ENCODE measurements at places on chromosomes 5 and 9.

DNA sequence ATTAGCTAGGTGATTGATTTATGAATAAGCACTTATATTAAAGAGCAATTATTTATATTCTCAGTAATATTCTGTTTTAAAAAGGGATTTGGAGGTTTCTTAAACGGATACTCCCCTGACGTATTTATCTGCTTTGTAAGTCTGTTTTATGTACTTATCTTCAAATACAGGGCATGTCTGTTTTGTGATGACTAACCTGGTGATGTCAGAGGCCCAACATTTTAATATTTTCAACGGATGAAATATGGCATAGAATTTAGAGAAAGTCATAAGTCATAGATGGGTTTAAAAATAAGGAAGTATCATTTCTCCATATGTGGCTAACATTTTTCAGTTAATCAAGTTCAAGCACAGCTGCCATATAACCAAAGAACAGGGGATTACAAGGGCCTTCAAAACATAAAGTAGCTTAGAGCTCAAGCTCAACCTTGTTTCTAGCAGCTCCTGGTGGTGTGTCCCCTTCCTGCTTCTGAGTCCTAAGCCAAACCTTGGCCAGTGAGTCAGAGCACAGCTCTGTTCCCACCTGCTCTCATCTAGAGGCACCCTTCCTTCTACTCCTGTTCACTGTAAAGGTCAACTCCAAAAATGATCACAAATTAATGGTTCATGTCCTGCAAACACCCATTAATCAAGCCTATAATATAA lies 131.4 kb downstream of the OXCT1 start:
- no peak for DNase-seq

GRCh38 chr5:5270958-5271785 lies 131.0 kb downstream of the ADAMTS16 start:
- DNase-seq: no peak

- no peak for DNase-seq
Measured at GRCh38 chr5:31124026-31124425, 69.5 kb upstream of the CDH6 start.

DNA sequence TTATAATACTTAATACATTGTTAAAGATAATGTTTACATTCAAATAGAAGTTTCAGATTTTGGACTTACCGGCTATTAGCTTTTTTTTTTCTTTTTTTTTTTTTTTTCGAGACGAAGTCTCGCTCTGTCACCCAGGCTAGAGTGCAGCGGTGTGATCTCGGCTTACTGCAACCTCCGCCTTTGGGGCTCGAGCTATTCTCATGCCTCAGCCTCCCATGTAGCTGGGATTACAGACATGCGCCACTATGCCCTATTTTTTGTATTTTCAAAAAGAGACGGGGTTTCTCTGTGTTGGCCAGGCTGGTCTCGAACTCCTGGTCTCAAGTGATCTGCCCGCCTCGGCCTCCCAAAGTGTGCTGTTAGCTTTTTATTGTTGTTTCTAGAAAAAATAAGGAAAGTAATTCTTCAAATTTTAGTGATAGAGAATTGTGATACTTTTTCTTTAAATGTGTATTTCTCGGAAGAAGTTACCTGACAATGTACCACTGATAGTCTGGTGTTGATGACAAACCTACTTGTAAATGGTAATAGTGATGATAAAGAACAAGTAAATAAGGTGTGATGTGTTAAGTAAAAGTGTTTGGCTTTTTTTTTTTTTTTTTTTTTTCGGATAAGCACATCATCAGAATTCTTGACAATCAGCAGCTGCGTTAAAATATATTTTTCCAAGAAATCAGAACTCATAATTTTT lies 2.7 kb downstream of the CDC42SE2 start:
- DNase-seq: no peak

DNA sequence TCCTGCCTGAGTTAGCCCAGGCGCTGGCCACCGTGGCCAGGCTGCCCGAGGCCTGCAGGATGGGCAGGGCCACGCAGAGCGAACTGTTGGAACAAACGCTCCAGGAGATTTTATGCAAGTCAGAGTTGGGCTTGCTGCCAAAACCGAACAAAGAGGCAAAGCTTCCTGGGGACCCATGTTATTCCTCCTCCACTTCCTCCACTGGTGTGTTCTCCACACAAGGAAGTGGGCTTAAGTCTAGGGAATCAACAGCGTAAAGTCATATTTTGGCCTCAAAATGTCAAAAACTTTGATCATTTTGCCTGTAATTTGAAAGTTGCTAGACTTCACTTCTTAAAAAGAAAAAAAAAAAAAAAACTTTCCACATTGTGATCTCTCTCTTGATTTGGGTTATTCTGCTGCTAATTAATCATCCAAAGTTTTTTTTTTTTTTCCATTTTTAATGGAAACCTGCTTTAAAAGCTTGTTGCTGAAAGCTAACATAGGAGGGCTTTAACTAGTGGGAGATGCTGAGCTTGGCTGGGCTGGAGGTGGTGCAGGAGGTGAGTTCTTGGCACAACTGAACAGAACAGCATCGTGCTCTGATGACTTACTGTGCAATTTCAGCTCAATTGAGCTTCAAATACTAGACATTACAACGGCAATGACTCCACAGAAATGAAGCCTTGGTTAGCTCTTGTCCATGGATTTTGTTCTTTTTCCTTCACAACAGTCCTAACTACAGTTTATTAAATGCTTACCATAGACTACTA lies 73.0 kb downstream of the PTPDC1 start:
- peak; percentile 37 for DNase-seq

DNA sequence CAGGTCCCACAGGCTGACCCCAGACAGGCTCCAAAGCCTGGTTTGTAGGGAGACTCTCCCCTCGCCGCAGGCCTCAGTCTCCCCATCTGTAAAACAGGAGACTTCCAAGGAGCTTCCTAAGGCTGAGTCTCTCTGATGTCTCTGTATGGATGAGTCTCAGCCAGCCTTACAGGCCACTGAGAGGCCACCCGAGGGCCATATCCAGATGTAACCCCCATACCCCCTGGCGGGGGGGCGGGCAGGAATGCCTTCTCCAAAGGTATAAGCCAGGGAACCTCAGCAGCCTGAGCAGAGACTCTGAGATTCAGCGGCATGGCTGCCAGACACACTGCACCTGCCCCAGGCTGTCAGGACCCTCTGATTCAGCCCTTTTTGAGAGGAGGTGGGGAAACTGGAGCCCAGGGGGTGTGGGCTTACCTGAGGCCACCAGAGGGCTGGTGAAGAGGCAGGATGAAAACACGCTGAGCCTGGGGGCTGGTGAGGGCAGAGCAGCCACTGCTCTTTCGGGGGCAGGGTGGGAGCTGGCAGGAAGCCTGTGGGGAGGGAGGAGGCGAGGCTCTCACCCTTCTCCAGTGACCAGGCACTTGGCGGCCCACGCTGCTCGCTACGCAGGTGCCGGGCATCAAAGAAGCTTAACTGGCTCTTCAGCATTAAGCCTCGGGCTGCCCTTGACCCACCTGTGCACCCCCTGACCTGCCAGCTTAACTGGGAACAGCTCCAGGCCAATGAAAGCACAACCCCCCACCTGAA lies 5.5 kb upstream of the SUSD3 start:
- no peak for DNase-seq

- peak; percentile 4 for DNase-seq
Measured at GRCh38 chr5:168820874-168821273, 241.7 kb upstream of the PANK3 start.

DNA sequence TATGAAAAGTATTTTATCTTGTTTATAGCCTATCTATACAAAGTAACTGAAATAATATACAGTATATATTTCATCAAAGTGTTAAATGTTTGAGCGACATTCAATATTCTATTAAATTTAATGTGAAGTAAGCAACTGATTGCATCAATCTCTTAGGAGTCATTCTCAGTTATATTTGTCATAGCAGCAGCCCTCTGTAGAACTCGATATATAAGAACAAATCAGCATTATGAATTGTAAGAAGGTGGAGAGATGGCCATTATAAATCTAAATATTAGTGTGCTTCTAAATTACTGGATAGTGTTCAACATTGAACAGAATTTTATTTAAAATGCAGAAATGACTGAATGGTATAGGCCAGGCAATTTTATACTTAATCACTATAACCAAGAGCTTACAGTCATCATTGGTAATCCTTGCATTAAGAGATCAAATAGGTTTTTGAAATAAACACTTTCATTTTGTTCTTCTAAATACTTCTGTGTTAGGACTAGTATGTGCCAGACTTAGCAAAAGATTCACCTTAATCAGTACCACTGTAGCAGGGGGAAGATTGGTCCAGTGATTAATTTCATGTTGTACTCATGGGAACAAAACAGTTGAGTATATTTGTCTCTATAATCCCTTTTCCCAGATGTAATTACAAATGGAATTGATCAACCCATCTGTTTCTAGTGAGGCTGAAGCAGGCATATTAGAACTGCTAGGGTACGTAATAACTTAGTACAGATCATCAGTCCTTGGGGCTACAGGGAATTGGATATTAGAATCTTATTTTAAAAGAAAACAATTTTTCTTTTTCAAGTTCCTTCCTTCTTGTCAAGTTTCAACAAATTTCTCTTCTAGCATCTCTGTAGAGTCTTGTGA lies 108.3 kb upstream of the TYRP1 start:
- no peak for DNase-seq

GRCh38 chr9:4442806-4443205 lies 47.5 kb upstream of the SLC1A1 start:
- DNase-seq: no peak

Data from NB4 (cell line).